GM12865 (cell line): ENCODE measurements at places on chromosomes 4 and X.

DNA sequence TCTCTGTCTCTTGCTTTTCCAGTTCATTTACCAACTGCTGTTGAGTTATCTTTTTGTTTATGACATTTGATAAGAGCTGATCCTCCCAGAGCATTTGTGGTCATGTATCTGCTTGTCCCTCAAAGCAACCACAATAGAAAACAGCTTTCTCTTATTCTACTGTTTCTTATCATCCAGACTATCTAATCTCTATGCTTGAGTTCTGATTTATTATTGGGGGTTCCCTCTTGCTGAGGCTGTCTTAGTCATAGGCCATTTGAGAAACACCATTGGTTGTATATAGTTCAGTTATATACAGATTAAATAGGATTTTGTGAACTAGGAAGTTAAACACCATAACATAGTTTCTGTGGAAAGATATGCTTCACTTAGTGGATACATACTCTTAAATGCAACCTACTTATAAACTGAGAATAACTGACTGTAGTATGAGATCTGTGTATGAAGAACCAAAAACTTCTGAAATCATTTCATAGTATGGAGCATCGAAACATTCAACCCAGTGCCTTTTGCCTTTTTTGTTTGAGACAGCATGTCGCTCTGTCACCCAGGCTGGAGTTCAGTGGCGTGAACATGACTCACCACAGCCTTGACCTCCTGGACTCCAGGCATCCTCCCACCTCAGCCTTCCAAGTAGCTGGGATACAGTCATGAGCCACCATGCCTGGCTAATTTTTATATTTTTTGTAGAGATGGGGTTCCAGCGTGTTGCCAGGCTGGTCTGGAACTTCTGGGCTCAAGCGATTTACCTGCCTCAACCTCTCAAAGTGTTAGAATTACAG, 75.8 kb downstream of the STIM2 start:
- DNase-seq, result no peak

- DNase-seq, result no peak
These were observed 40.6 kb upstream of the ADGRA3 start for GRCh38 chr4:22556495-22556894.

DNA sequence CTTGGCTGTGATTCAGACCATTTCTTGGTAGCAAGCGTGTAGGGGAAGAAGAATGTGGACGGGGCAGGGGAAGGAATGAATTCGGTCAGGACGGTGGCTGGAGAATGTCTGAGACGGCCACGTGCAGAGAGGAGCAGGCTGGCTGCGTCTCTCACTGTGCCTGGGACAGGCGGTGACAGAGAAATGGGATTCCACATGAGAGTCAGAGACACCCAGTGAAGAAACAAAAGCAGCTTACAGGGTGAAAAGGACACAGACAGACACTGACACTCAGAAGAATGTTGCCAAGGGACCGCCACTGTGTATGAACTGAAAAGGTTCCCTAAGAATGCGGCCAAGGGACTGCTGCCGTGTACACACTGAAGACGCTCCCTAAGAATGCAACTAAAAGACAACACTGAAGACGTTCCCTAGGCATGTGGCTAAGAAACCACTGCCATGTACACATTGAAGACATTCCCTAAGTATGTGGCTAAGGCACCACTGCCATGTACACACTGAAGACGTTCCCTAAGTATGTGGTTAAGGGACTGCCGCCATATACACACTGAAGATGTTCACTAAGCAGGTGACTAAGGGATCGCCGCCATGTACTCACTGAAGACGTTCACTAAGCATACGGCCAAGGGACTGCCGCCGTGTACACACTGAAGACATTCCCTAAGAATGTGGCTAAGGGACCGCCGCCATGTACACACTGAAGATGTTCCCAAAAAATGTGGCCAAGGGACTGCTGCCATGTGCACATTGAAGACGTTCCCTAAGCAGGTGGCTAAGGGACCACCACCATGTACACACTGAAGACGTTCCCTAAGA, 49.1 kb downstream of the DHRSX start:
- DNase-seq, result no peak

- no peak for DNase-seq
These were observed 89.3 kb downstream of the HNRNPD start for GRCh38 chr4:82284475-82284857.

DNA sequence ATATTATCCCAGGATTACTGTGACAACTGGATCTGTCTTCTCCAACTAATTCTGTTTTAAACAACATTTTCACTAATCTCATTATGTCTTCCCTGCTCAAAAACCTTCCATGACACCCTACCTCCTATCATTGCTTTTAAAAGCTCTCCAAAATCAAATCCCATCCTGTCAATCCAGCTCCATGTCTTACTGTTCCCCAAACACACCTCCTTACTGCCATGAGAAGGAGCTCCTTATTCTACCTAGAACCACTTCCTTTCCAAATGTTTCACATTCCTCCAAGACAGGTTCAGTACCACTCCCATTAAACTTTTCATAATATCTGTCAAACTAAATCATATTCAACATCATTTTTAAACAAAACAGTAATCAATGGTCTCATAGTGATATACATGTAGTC, 66.9 kb upstream of the WDR17 start:
- DNase-seq, result peak; percentile 21

- no peak for DNase-seq
These were observed 516.5 kb upstream of the CNKSR2 start for GRCh38 chrX:20857746-20858145.

DNA sequence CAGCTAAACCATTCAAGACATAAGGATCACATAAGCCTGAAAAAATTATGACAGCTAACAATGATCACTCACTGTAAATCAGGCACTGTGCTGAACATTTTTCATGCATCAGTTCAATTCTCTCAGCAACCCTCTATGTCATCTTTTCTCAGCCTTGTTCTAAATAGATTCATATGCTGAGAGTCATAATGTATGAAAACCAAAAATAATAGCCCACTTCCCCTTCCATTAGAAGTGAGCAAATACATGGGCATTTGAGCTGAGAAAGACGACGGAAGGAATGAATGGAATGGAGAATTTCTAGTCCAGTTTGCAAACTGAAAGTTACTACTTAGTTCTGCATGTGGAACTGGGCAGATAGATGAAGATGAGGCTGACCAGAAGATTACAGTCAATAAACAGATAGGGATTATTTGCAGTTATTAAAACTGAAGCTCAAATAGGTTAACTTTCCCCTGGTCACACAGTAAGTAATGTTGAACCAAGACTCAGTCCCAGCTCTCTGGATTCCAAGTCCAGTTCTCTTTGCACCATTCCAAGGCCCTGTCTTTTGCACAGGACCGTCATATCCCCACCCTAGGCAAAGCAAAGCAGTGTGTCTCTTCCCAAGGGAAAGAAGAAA, 1.6 kb upstream of the SH3RF1 start:
- DNase-seq, result peak; percentile 48

- no peak for DNase-seq
These were observed 11.8 kb downstream of the AMBN start for GRCh38 chr4:70603856-70604255.

DNA sequence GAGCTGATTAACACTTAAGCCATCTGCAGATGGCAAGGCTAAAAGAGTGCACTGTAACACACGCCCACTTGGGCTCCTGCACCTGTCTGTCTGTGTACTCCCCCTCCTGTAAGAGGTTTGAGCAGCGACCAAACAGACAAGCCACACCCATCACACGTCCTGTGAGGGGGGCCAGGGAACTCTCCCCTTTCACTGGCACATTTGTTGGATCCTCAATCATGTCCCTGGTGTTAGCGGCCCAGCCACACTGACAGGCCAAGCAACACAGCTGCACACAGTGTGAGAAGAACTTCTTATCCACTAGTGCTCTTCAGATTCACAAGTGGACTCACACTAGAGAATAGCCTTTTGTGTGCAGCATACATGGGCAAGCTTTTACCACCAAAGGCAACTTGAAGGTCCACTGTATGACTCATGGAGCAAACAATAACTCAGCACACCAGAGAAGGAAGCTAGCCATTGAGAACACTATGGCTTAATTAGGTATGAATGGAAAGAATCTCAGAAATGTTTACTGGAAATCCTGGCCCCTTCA, 29.1 kb upstream of the UTP14A start:
- no peak for DNase-seq
